ENCODE measurements at places on chromosomes 1 and 21.
A peak's percentile ranks its signal among the peaks of the same experiment; 100 is the strongest.

- peak; percentile 31 for DNase-seq
Measured at GRCh38 chr1:228060458-228061190, 21.9 kb upstream of the ARF1 start.

GRCh38 chr1:231431665-231432415 lies 9.8 kb upstream of the EGLN1 start:
- no peak for DNase-seq

DNA sequence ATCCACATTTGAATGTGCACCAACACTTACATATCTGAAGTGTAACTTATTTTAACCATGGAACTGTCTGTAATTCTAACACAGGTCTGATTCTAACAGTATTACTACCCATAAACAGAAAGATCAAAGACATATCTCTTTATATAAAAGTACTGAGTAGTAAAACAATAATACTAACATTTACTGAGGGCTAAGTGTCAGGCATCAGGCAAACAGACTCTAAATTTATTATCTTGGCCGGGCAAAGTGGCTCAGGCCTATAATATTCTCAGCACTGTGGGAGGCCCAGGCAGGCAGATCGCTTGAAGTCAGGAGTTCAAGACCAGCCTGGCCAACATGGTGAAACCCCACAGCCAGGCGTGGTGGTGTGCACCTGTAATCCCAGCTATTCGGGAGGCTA lies 85.9 kb downstream of the JAK1 start:
- no peak for DNase-seq

GRCh38 chr1:223343692-223344091 lies 20.3 kb downstream of the SUSD4 start:
- DNase-seq, result no peak

DNA sequence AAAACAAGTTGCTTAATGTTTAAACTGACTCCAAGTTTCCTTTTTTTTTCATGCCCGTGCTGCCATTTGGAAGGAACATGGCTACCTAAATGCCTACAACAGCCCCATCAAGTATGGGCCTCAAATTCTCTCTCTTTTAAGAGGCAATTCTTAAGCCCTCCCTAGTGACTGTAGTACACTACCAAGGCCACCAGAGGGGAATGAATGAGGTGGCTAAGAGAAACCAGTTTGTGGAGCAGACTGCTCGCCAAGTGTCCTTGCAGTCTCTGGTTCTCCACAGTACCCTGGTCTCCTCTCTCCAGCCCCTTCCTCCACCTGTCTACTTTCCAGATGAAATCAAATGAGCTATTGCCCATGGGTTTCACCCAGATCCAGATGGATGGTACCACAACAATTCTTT lies 1809.6 kb downstream of the BRINP3 start:
- no peak for DNase-seq

GRCh38 chr1:87215592-87215991 lies 113.1 kb upstream of the LMO4 start:
- DNase-seq, result no peak

DNA sequence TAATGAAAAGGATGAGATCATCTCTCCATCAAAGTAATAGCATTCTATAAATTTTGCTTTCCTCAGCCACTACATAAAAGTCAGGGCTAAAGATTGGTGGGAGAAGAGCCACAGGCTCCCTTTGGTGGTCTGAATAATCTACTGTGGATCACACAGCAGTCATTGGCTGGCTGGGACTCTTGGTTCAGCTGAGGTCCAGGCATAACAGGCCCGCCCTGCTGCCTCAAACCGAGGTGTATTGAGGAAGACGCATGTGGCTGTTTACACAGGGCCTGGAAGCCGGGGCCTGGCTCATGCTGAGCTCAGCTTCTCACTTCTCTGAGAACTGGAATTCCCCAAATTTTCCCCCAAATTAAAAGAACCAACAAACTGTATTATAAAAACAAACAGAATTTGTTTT lies 139.2 kb downstream of the PTPRC start:
- DNase-seq, result no peak

GRCh38 chr1:25484096-25484495 lies 53.4 kb downstream of the MACO1 start:
- no peak for DNase-seq

- peak; percentile 39 for DNase-seq
Measured at GRCh38 chr1:61472876-61473275, 252.1 kb downstream of the TM2D1 start.

DNA sequence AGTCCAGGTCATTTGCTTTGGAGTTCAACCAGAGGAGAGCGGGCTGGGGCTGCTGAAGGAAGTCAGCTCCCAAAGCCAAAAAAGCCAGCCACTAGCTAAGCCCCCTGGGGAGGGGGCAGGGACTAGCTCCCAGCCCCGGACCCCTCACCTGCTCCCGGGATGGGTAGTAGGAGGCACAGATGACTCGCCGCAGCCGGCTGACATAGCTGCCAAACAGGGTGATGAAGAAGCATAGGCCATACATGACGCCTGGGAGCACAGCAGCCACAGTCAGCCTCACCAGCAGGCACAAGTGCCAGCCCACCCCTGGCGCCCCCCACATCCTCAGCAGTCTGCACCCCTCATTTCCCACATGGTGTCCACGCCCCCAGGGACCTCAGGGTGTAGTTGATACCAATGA lies 7.4 kb downstream of the DCST2 start:
- no peak for DNase-seq

GRCh38 chr1:28507646-28508434 lies 2.0 kb downstream of the RCC1 start:
- DNase-seq, result peak; percentile 8

- no peak for DNase-seq
Measured at GRCh38 chr1:204728045-204728444, 42.5 kb upstream of the LRRN2 start.

GRCh38 chr1:25445993-25446538 lies 15.4 kb downstream of the MACO1 start:
- DNase-seq, result peak; percentile 23

GRCh38 chr1:55427606-55428005 lies 212.4 kb upstream of the USP24 start:
- no peak for DNase-seq

DNA sequence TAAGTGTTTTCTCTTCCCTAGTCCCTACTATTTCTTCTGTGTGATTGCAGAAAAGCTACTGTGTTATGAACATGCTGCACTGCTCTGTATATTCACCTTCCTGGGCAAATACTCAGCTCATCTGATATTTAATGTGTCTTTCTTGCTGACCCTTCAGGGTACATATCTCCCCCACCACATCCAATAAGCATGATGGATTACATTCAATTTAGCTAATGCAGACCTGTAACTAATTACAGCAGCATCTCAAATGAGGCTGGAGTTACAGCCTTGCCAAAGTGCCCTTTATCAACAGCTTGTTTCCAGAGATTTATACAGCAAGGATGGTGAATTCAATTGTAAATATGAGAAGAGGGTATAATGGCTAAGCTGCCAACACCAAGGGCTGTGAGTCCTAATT lies 144.0 kb downstream of the KCNH1 start:
- DNase-seq, result no peak

DNA sequence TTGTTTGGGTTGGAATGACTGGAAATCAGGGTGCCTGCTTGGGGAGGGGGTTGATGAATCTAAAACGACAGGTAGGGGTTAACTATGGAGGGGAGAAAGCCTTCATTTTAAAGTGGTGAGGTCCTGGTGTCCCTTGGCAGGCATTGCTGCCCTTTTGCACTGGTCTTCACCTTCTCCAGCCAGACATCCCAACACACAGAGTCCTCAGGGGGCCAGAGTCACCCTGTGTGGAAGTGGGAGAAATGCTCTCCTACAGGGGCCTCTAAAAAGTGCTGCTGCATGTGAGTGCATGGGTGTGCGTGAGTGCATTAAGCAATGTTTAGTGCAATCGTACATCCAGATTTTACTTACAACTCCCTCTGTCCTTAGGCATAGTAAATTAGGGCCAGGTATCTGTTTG lies 39.0 kb downstream of the TEX35 start:
- no peak for DNase-seq

- no peak for DNase-seq
Measured at GRCh38 chr1:11273595-11274234, 717 bp downstream of the UBIAD1 start.

DNA sequence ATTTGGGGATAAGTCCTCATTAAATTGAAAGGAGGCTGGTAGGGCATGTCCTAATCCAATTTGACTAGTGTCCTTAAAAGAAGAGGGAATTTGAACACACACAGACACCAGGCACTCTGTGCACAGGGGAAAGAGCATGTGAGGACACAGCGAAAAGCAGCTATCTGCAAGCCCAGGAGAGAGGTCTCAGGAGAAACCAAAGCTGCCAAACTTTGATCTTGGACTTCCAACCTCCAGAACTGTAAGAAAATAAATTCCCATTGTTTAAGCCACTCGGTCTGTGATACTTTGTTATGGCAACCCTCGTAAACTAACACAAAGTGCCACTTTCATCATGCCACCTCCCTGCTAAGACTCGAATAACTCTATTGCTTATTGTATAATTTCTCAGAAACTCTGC lies 13.8 kb downstream of the PLA2G4A start:
- no peak for DNase-seq

DNA sequence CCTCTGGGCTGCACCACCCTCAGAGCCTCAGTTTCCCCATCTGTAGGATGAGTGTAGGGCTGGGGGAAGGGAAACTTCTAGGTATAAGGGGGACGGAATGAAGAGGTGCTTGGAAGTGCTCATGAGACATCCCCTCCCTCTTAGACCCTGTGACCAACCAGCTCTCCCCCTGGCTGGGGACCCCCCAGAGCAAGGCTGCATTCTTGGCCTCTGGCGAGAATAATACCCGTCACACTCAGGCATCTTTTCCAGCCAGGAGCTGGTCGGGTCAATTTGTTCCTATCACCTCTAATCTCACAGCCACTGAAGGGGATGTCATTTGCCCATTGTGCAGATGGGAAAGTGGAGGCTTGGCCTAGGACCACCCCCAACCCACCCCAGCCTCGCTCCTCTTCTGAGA lies 443.0 kb downstream of the PTPRU start:
- no peak for DNase-seq

DNA sequence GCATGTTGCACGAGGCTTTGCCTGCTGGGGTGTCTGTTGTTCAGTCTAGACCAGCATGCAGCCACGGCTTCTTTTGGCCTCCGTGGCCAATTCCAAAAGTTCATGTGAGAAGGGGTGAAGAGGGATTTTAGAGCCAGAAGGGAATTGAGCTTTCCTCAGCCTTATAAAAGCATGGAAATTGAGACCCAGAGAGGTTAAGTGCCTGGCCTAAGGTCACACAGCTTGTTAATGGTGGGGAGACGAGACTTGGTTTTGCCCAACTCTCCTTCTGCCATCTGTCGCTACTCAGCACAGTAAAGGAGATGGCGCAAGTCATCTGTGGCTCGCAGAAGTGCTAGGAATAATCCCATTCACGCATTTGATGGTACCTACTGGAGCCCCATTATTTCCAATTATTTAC lies 25.7 kb downstream of the ZBTB18 start:
- no peak for DNase-seq

DNA sequence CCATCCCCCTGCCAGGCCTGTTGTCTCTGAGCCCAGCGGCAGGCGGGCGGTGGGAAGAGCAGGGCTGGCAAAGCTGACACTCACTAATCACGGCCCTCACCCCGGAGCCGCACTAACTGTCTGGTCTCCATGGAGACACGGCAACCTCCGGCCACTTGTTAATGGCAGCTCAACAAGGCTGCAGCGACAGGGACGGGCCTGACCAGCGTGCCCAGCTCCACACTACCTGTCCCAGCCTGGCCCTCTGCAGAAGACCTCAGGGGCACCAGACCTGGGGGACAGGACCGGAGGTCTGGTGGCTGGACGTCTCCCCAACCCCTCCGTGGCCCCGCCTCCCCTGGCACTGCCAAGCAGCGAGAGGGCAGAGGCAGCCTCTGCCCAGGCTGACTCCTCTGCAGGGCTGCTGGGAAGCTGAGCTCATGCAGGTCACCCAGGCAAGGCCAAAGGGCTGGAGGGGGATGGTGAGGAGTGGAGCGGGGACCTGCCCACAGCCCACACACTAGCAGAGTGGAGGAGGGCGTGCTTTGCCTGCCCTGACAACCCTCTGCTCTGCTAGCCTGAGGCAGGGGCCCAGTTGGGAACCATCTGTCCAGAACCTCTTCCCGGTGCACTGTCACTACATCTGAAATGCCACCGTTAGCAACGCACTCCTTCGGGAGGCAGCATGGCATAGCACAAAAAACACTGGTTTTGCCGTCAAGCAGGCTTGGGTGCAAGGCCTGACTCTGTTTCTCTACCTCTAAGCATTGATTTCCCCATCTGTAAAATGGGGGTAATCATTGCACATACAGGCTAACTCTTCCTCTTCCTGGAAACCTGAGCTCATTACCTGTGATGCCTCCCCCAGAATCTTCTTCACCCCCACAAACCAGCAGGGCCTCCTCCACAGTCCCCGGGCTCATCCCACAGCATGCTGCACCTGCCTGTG lies 29.6 kb upstream of the WASF2 start:
- no peak for DNase-seq

DNA sequence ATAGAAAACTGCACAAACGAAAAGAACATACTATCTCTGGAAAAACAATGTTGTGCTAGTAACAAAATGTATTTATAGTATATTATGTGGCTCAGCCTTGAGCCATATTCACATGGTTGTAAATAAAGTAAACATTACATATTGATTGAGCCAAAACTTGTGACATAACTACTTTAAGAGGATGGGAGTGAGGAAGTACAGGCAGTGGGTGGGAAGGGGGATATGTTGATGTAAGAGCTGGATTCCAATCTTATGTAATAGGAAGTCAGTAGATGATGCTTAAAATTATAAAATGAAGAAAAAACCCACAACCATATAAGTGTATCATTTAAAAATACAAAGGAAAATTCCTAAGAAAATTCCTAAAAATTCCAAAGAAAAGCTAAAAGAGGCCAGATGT lies 42.7 kb downstream of the RHOU start:
- no peak for DNase-seq

DNA sequence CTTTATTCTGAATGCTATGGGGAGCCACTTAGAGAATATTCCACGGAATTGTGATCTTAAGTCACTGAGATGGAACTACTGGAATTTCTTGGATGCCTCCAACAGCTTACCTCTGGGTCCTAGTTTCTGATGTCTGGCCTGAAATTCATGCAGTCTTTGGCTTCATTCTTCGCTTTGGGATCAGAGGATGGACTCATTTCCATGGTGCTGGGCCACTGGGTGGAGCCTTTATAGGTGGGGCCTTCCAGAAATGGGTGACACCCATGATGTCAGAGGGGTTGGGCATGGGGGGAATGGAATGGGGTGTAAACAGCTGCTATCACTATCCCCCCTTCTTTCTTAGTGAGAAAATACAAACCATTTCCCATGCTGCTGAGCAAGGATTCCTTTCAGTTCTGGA lies 73.7 kb upstream of the FGGY start:
- no peak for DNase-seq

- no peak for DNase-seq
Measured at GRCh38 chr1:18646091-18646785, 15.6 kb downstream of the PAX7 start.

DNA sequence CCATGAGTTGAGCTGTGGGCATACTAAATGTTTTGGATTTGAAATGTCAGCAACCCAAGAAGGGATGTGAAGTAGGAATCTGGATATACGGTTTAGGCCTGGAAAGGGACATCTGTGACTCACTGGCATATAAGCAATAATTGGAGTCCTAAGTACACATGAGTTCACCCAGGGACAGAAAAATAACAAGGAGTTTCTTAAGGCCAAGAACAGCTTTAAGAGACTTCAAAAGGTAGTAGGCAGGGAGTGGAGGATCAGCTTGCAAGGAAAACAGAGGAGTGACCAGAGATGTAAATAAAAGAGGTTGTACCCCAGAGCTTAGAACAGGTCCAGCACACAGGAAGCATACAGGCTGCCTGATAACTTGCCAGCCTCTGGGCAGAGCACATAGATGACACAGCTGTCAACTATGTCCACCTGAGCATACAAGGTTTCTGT lies 28.1 kb downstream of the TMEM50B start:
- peak; percentile 20 for DNase-seq

Measured in adipocyte (in vitro differentiated cells).